ENCODE measurements at places on chromosomes 16 and 17.

- DNase-seq = no peak
These were observed 163.9 kb upstream of the ELAC2 start for GRCh38 chr17:13181683-13182082.

- DNase-seq = no peak
These were observed 55.6 kb downstream of the CYLD start for GRCh38 chr16:50797456-50797855.

DNA sequence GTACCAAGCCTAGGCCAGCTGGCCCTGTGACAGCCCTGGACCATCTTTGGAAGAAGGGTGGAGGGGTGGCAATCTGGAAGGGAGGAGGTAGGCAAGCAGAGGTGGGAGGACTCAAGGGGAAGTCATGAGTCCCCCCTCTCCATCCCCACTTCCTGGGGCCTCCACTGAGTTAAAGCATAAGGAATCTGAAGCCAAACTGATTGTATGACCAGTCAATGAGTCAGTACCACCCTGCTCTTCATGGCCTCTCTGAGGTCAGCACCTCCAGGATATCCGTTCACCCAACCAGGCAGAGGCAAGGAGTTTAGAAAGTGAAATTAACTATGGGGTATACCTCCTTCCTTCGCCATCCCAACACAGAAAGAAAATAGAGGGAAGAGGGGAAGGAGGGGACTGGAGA is 272.7 kb downstream of the SOX9 start:
- no peak for DNase-seq

GRCh38 chr16:29022196-29022595 is 37.3 kb downstream of the LAT start:
- no peak for DNase-seq

DNA sequence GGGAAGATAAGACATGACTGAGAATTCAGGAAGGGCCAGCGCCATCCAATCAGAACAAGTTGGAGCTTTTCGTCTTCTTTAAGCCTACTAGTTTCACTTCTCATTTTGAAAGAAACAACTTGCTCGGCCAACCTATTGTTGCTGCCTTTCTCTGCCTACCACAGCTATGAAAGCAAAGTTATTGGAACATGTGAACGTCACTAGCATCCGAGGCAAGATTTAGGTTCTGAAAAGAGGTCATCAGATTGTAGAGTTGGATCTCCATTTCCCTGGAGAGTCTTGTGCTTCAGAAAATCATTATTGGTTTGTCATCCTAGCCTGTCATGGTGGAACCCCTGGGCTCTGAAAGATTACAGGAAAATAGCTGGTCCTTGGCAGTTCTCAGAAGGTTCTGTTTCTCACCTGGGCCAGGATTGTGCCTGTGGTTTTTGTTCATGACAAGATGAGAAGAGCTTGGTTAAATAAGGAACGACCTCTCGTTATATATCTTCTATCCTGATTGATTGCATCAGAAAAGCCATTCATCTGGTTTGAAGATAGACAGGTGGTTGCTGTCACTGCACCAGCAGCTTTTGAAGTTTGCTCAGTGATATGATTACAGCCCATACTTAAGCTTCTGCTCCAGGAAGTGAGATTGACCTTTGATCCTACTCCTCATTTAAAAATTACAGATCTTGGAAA is 25.3 kb downstream of the CDH13 start:
- DNase-seq = no peak

GRCh38 chr16:1772362-1772907 is at the start of gene EME2:
TSS of gene EME2 (plus strand) at chr16:1772810. CDS start at chr16:1773228, 418 bp downstream.
- DNase-seq = peak; percentile 73

- no peak for DNase-seq
These were observed 40.1 kb upstream of the C1QL1 start for GRCh38 chr17:45008216-45008615.

DNA sequence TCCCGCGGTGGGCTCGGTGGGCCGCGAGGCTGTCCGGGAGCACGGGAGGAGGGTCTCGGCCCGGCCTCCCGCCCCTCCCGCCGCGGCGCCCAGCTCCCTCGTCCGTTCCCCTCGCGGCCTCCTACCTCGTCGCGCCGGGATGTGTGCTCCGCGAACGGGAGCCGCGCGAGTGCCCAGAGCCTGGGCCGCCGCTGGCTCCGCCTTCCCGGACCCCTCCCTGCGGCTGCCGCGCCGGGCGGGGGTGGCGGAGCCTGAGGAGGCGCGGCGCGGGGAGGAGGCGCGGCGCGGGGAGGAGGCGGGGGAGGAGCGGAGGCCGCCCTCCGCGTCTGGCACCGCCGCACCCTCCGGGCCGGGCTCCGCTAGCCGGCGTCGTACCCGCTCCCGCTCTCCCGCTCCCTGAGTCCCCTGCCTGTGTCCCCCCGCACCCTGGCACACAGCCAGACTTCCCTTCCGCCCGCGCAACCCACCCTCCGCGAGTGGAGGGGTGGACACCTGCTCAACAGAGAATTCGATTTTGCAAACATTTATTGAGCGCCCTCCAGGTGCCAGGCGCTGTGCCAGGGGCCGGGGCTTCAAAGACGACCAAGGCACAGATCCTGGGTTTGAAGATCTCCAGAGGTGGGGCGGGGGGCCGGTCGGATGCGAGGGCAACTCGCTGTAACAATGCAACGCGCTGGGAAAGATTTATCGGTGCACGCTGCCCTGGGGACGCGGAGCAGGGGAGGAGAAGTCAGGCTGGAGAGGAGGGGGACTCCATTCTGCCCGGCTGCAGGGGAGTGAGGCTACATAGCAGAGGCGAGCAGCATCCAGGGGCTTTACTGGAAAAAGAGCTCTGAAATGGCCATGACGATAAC is at the start of gene MPP3:
Gene MPP3, minus strand, starts transcription at position 171 of the 854 bp plus-strand sequence. CDS start 1,240 bp downstream, outside the sequence.
- DNase-seq = no peak

- no peak for DNase-seq
These were observed 141.6 kb downstream of the CDRT15L2 start for GRCh38 chr17:20721171-20721570.

GRCh38 chr17:13759518-13760335 is 158.0 kb upstream of the HS3ST3A1 start:
- no peak for DNase-seq

- no peak for DNase-seq
These were observed 34.6 kb downstream of the PRMT7 start for GRCh38 chr16:68345351-68345810.

- no peak for DNase-seq
These were observed 7.3 kb upstream of the GFOD2 start for GRCh38 chr16:67726106-67727034.

DNA sequence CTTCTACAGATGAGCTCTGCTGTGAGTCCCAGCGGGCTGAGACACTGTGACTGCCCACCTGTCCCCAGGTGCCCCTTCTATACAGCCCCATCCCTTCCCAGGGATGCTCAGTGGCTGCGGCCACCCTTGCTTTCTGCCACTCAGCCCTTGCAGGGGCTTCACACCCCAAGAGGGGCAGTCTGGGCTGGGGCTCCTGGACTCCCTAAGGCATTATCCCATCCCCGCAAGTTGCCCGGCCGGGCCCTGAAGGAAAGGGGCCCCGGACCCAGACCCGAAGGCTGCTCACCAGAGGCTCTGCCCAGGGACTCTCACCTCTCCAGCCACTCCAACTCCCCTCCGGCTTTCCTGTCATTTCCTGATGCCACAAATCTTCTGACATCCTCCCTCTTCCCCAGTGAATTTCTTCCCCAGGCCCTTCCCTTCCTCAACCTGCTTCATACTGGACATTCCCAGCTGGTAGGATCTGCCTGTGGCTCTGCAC is 88.5 kb upstream of the TOB1 start:
- DNase-seq = no peak

DNA sequence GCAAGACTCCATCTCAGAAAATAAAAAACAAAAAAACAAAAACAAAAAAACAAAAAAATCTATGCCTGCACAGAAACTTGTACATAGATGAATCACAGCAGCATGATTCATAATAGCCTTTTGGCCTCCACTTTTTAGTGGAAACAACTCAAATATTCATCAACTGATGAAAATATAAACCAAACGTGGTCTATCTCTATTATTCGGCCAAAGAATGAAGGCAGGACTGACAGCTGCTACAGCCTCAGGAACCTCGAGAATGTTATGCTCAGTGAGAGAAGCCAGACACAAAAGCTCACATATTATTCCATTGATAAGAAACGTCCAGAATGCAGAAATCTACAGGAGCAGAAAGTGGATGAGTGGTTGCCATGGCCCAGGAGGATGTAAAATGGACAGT is 19.8 kb downstream of the PPL start:
- no peak for DNase-seq

- DNase-seq = peak; percentile 15
These were observed 454 bp downstream of the CCDC40 start for GRCh38 chr17:80036715-80037477.

- DNase-seq = no peak
These were observed 25.3 kb upstream of the FAAP100 start for GRCh38 chr17:81577278-81578000.

- DNase-seq = no peak
These were observed 42.8 kb downstream of the CMTM4 start for GRCh38 chr16:66653581-66654350.

GRCh38 chr17:39960524-39961041 is 2.2 kb upstream of the GSDMA start:
- DNase-seq = no peak

- peak; percentile 82 for DNase-seq
These were observed 95.0 kb downstream of the PLCG2 start for GRCh38 chr16:81873843-81874752.

DNA sequence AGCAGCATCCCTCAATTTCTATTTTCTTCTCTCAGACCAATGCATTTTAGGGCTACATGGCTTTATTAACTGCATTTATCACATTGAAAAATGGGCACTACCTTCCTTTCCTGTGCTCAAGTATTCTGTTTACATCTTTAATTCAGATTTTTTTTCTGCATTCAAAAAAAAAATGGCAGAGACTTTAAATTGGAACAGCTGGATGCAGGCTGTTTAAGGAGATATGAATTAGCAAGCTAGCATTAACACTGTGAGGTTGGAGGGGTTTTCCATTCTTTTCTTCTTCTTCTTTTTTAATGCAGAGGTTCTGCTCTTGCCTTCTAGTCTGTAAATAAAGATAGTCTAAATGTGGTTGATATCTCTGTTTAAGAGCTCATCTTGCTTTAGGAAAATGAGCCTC is 242.9 kb upstream of the RBFOX1 start:
- DNase-seq = no peak

DNA sequence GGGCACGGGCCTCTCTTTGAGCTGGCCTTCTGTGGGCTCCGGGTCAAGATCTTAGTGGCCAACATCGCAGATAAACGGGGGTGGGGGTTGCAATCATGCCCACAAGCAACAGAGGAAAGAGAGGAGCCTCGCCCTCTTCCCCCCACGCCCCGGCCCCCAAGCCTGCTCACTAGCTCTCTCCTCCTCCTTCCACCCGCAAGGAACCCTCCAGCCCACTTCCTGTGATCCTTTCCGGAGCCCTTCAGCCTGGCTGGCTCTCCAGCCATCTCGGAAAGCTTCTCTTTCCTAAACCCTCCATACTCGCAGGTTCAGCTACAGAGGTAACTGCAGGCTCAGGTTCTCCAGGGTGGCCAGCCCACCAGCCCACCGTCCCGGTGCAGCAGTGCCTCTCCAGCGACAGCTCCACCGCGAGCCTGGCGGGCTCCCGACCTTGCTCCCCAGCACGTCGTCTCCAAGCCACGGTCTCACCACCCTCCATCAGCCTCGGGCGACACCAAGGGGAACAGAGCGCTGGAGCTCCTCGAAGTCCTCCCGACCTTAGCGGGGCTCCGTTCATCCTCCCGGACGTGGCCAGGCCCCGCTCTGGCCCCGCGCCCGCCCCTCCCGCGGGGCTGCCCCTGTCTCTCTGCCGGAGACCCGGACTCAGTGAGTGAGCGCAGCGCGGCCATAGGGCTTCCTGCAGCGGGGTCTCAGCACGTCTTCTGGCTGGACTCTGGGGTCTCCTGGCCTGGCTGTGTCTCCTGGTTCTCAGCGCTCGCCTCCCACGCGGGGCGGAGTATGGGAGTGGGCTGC is 12.9 kb upstream of the ODF4 start:
- peak; percentile 7 for DNase-seq
